ENCODE measurements at places on chromosomes 13 and 19.

DNA sequence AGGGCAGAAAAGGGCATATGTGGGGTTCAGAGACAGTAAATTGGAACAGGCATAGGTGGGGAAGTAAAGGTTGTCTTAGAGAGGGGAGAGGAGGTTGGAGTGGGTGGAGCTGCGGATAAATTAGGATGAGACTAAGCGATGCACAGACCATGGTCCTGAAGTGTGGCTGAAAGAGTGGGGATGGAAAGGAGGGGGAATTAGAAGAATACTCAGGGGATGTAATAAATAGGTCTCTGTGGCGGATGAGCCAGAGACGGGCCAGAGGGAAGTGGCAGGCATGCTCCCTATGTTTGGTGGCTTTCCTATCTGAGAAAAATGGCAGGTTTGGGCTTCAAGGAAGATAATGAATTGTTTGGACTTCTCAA lies 123.4 kb downstream of the OLFM4 start:
- DNase-seq: no peak

- DNase-seq: no peak
Observed at GRCh38 chr13:29484796-29485195, 110.7 kb downstream of the SLC7A1 start.

GRCh38 chr13:50277127-50277526 lies 261.9 kb downstream of the KCNRG start:
- no peak for DNase-seq

- DNase-seq: peak; percentile 83
Observed at GRCh38 chr19:36849701-36850558, 746 bp upstream of the ZNF345 start.

DNA sequence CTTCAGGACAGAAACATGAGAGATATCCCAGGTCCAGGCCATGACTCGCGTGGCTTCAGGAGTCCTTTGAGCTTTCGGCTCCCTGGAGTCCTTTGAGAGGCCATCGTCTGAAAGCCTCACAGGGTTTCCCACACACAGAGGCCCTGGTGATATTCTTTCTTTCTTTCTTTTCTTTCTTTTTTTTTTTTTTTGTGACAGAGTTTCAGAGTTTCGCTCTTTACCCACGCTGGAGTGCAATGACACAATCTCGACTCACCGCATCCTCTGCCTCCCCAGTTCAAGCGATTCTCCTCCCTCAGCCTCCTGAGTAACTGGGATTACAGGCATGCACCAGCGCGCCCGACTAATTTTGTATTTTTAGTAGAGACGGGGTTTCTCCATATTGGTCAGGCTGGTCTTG lies 5.5 kb downstream of the SIN3B start:
- DNase-seq: no peak
